ENCODE measurements at places on chromosomes 2 and 18.

DNA sequence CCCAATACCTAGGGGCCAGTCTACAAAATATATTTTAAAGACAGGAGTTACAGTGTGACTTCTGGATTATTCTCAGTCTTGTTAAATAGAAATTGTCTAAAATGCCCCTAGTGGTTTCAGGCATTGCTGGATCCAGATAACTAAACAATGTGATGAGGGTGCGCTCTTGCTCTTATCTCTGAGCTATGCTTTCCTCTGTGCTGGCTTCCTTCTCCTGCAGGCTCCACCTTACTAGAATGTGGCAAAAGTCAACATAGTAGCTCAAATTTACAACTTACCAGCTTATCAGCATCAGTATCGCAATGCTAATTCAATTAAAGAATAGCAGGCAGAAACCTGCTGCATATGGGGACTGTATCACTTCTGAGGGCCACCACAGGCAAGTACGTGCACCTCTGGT lies 61.3 kb upstream of the RNU4ATAC start:
- no peak for DNase-seq

DNA sequence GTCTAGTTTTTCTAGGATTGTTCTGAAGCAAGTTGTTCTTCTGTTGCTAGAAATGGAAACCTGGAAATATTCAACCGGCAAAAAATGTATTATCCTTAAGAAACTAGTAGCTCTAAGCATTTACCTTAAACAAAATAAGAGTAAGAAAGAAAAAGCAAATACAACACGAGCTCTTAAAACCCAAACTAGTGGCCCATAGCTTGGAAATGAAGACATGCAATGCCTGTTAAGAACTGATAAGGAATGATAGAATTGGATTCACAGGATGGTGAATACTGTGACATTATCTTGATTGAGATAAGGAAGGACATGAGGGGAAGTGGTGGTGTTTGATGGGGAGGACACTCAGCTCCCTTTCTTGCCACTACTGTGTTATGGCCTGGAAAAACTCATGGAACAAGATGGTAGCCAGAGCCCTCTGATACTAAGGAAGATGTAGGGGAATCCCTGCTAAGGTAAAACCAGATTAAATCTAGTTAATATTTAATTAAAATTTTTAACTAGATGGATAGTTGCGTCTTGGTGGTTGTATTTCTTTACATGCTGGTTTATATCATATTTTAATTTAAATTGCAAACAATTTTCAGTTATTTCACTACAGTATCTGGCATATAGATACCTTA lies 193.8 kb downstream of the LPIN1 start:
- DNase-seq = no peak

GRCh38 chr2:16150456-16151280 lies 210.3 kb downstream of the MYCN start:
- no peak for DNase-seq

GRCh38 chr2:74821177-74822126 lies 12.5 kb upstream of the HK2 start:
- no peak for DNase-seq

GRCh38 chr2:72988726-72989273 lies 71.5 kb downstream of the EMX1 start:
- DNase-seq = no peak

- no peak for DNase-seq
Measured at GRCh38 chr2:85994897-85995647, 106.3 kb upstream of the ST3GAL5 start.
